ENCODE measurements at places on chromosomes 2 and 18.

DNA sequence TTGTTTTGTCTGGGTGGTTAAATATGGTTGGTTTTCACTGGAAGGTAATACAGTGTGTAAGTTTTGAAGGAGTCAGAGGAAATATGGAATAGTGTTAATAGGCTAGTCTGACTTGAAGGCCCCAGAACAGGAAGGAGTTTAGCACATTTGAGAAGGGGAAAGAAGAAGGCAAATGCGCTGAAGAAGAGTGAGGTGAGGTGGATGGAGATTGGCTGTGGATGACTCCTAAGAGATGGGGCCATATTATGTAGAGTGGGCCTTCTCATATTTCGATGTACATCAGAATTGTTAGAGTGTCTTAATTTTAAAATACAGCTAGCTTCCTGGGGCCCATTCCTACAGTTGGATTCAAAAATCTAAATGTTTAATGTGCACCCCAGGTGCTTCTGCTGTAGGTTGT lies 61.0 kb downstream of the GLS start:
- no peak for DNase-seq

DNA sequence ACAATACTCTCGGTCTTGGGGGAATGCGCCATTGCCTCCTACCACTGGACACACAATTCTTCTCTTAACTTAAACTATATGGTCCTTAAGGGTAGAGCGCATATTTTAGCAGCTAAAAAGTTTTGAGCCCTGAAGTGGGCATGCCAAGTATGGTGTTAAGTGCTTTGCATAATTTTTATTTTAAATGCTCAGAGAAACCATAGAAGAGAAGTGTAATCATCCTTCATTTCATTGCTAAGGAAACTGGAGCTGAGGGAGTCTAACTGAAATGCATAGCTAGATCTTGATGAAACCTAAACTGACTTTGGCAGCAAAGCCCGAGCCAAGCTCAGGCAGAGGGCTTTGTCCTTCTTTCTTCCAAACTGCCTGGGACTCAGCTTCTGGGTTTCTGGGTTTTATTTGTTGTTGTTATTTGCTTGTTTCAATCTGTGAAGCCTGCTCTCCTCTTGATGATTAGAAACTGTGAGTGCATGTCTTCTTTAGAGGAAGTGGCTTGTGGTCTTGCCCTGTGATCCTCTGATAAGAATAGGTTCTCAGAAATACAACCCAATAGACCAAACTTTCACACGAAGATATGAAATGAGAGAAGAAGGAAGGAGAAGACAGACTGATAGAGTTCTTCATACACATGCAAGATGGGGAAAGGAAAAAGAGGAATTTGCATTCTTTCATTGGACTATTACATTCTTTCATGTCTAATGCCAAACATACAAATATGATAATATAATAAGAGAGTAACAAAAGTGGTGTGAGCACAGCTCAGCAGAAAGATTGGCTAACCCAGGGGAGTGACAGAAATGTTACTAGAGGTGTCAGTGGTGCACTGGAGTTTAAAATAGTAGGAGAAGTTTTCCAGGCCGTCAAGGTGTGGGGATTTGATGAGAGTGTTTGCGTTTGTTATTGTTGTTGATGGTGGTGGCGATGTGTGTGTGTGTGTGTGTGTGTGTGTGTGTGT lies 7.5 kb upstream of the RNF144A start:
- DNase-seq: no peak

DNA sequence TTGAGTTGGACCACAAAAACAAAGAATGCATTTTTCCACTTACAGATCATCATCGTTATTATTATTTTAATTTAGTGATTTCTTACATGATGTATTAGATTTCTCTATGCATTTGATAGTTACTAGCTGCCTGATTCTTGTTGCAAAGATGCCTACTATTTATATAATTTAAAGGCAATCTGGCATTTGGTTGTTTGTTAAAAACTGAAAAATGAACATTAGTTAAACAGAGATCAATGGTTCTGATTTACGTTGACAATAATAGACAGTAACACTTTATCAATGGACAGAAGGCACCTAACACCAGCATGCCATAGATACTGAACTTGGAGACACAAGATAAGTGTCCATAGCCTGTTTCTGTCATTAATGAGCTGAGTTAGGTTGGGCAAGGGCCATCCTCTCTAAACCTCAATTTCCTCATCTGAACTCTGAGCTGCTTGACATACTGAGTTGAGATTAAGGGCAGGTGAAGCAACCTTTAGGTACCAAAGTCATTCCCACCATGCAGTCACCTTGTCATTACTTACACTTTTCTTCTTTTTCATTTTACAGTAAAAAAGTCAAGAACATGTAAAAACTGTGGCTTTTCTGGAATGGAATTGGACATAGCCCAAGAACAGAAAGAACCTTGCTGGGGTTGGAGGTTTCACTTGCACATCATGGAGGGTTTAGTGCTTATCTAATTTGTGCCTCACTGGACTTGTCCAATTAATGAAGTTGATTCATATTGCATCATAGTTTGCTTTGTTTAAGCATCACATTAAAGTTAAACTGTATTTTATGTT lies 3.1 kb downstream of the CCL20 start:
- DNase-seq: no peak

GRCh38 chr2:147588191-147588590 lies 256.6 kb upstream of the ACVR2A start:
- DNase-seq: no peak

GRCh38 chr2:178225006-178225805 lies 30.9 kb downstream of the OSBPL6 start:
- no peak for DNase-seq

- DNase-seq: no peak
Measured at GRCh38 chr18:36567800-36568199, 261.0 kb downstream of the TPGS2 start.

GRCh38 chr2:206435742-206436141 lies 7.6 kb upstream of the ADAM23 start:
- DNase-seq: no peak
